ENCODE measurements at places on chromosomes 3 and 15.

DNA sequence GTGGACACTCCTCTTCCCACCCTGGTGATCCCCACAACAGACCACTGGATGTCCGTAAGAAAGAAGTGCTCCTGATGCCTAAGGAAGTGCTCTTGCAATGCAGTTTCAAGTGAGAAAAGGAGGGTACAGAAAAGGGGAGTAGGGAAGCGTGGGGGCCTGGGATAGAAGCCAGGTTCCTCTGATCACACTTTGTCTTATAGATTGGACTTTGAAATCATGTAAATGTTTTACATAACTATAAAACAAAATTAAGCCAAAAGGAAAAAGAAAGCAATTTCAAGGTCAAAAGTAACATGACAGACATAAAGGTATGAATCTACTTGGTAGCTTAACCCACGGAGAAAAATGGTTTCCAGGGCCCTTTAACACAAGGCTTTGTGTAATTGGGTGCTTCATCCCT, 107.3 kb upstream of the TRPM1 start:
- DNase-seq, result no peak

GRCh38 chr15:77144492-77145070, 73.7 kb upstream of the TSPAN3 start:
- peak; percentile 89 for DNase-seq

GRCh38 chr3:111936191-111936841, 42.5 kb upstream of the ABHD10 start:
- DNase-seq, result peak; percentile 36

GRCh38 chr3:168457954-168458539, 362.3 kb upstream of the GOLIM4 start:
- no peak for DNase-seq

- DNase-seq, result no peak
Observed at GRCh38 chr3:114903213-114903612, 243.9 kb downstream of the ZBTB20 start.

GRCh38 chr3:197028728-197029510, 698 bp downstream of the MELTF start:
- DNase-seq, result no peak

DNA sequence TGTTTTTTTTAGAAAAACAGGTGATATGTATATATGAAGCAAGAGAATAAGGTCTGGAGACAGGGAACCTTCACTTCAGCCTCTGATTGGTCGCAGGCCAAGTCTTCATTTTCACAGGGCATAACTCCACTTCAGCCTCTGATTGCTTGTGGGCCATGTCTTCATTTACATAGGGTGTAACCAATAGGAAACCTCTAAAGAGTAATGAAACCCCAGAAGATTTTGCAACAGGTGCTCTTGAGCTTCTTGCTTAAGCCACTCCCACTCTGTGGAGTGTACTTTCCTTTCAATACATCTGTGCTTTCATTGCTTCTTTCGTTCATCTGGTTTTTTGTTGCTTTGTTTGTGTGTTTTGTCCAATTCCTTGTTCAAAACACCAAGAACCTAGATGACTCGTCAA, 22.6 kb upstream of the SCG3 start:
- no peak for DNase-seq

DNA sequence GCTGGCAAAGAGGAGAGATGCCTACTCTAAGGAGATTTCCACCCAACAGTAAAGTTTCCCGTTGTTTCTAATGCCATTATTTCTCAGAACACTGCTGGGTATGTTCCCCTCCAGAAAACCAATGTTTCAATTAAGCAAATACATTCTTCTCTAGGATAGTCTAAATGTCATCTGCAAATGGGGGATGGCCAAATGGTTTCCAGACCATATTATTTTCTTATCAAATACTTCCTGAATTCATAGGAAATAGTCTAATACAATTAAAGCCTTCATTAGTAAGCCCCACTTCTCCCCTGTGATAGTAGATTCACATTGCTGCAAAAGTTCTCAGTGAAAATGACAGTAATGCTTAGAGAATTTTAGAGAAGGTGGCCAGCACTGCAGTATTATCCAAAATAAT, 716.6 kb downstream of the GRM7 start:
- no peak for DNase-seq

- peak; percentile 39 for DNase-seq
Observed at GRCh38 chr3:105614288-105615030, 247.8 kb downstream of the ALCAM start.

- DNase-seq, result no peak
Observed at GRCh38 chr3:34364335-34364734, 565.9 kb downstream of the PDCD6IP start.

DNA sequence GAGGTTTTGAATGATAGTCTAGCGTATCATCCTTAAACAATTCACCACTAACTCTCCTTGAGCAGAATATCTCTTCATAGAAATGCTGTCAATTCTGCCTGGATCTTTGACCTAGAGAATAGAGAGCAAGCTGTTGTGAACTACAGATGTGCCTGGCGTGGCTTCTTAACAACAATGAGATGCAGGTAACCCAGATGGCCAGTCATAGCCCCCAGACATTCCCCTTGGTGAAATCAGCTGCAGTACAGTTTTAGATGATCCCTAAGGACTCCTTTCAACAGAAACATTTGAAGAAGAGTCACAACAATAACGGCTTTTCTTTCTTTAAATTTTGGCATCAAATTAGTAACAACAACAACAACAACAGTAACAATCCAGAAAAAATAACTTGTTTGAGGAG, 1041.3 kb downstream of the ROBO1 start:
- DNase-seq, result no peak

GRCh38 chr15:47136236-47136635, 581.1 kb upstream of the SEMA6D start:
- DNase-seq, result no peak

- peak; percentile 37 for DNase-seq
Observed at GRCh38 chr3:195774917-195775316, 36.8 kb downstream of the MUC4 start.

DNA sequence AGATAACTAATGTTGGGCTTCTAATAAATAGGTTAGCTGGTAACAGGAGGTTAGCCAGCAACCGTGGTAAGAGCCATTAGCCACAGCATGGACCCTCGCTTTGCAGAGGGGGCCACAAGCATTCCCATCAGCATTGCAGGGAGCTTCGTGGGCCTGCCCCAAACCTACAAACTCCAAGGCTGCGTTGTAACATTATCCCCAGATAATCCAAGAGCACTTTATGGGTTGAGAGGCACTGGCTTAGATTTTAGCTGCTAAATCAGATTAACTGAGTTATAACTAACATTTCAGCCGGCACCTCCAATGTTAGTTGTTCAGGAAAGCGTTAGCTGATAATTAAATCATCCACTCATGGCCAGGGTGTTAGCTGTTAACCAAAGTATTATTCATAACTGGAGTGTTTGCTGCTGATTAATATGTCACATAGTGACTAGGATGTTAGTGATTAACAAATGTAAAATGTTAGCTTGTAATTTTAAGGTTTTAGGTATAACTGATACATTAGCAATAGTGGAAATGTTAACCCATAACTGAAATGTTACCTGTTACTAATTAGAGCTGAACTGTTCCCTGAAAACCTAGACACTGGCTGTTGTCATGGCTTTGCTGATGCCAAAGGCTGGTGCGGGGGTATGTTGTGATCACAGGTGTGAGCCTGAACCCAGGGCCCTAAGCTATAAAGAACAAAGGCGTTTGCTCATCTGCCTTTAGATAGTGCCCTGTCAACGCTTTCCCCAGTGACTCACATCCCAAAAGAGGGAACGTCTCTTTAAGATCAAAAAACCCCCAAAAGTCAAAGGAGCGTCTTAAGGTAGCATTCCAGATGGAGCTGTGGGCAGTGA, 56.2 kb downstream of the SLC6A6 start:
- no peak for DNase-seq

- no peak for DNase-seq
Observed at GRCh38 chr3:84039099-84039498, 919.7 kb upstream of the CADM2 start.

- DNase-seq, result peak; percentile 68
Observed at GRCh38 chr3:105368566-105369499, 2.1 kb downstream of the ALCAM start.

DNA sequence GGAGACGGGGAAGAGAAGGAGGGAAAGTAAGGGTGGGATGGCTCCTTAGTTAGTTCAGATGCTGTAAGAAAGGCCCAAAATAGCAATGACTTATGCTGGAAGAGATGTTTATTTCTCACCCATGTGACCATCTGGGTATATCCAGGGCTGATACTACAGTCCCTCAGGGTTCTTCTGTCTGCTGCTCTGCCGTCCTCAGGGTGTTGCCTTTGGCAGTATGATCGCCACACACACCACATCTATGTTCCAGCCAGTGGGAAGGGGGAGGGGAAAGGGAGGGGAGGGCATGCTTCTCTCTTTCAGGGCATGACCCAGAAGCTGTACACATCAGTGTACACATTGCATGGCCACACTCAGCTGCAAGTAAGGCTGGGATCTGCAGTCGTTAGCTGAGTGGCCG, 10.2 kb downstream of the CD276 start:
- DNase-seq, result peak; percentile 46

GRCh38 chr3:134419214-134419959, 45.1 kb upstream of the AMOTL2 start:
- DNase-seq, result no peak

DNA sequence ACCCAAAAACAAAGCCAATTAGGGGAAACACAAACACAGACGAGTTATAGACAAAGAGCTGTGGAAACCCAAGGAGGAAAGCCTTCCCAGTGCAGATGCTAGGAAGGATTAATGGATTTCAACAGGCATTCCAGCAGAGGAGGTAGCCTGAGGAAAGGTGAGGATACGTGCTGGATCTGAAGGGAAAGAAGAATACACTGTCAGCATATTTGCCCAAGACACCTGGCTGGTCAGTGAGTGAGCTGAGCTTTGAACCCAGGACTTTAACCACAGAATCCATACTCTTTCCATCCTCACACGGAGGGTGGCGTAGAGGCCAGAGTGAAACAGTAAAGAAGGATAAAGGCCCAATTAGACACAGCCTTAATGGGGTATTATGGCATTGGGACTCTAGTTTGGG, 9.1 kb upstream of the BFSP2 start:
- DNase-seq, result no peak

GRCh38 chr3:166721466-166721865, 658.6 kb downstream of the ZBBX start:
- no peak for DNase-seq

DNA sequence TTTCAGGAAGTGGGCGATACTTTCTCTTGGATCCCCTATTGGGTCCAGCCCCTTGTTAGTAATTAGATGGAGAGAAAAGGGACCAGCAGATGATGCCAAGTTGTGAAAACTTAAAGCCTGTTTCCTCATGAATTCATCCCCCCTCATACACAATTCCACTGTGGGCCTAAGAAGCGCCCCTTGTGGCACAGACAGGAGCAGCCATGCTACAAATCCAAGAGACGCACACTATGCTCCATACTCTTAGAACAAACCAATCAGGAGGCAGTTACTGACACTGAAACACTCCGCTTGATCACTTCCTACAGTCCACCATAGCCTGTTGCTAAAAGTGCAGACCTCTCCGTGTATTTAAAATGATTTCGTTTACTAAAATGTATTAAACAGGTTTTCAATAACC, 111.3 kb upstream of the ARRDC4 start:
- DNase-seq, result no peak

DNA sequence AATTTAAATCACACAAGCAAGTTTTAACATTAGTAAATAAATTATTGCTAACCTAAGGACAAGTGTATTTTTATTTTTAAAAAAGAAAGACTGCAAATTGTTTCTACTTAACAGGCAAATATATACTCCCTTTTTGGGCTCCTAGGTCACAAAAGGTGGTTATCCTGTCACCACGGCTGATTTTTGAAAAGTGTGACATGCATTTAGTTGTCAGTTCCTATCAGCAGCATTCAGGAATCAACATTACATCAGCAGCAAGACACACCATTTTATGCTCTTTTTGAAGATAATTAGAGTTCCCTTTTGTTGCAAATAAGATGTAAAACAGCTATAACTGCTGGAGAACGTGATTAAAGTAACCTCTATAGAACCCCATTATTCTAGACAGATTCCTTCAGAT, 357.5 kb upstream of the TMCO5A start:
- DNase-seq, result no peak

- no peak for DNase-seq
Observed at GRCh38 chr3:105826778-105827634, 41.8 kb downstream of the CBLB start.

DNA sequence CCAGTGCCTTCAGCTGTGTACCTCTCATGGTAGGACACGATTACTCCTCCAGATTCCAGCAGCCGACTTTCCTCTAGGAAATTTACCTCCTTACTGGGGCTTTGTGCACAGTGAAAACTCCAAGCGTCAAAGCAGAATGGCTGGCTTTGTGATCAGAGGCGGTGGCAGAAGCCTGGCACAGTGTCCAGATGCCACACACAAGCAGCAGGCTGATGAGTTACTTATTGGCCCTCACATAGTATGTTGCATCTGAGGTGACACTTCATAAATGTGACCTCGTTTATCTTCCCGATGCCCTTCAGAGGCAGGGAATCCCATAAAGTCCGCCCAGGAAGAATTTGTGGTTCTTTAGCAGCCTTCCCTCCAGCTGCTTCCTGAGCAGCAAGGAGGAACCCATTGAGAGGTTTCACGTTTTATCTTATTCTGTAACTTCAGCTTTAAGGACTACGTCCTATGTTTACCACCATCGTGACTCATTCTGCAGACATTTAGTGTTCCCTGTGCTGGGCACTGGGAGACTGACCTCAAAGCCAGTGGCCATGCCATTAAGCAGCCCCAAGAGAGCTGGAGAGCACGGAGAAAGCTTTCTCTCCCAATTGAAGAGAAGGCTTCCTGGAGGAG, 107.1 kb upstream of the C15orf61 start:
- peak; percentile 48 for DNase-seq

DNA sequence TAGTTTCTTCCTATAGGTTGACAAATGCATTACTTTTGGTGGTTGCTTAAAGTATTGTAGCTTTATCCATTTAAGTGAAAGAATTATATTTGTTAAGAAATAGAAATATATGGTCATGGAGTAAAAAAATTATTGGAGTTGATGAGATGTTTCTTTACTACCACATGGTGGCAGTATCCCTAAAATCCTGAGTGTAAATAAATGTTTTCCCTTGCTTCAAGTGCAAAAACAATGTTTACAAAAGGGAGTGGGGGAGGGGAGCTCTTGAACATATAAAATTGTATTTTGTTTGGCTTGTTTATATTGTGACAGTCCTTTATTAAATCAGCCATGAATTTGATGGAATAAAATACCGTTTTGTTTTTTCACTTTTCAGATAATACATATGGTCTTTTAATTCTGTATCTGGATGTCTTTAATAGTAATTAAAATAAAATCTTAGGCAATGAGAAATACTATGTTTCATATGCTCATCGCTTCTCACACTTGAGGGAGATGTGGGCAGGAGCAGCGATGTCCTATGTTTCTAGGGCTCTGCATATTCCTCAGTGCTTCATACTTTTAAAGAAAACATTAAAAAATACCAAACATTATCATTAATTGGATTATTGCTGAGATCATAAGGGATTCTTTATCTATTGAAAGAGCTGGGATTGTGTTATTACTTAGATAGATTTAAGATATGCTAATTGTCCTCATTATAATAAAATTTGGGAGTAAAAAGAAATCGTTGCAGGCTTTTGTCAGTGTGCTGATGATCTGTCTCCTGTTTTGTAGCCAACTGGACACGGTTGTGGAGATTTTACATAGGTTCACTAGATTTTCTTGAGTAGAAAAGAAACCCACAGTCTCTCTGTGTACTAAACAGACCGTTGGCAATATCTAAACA, 349.7 kb downstream of the TUSC7 start:
- DNase-seq, result no peak

GRCh38 chr15:85976986-85977385, 102.7 kb upstream of the AGBL1 start:
- DNase-seq, result no peak

All from brain microvascular endothelial cell (primary cell).